ENCODE measurements at places on chromosomes 16 and 17. TPM values are rescaled to one million over a fixed set of nuclear protein-coding genes. Genes with fewer than 3 reads are reported as not detected.

- peaks cover 19% of the 10 kb centered on the region for H3K4me1 ChIP-seq
- no peak overlapping the region for H3K27ac ChIP-seq
- no peak overlapping the region for H3K4me3 ChIP-seq
- DNase-seq = no peak
- no peaks in the 10 kb centered on the region for H3K27me3 ChIP-seq
Observed at GRCh38 chr16:55491691-55492090, 12.7 kb downstream of the MMP2 start.

GRCh38 chr16:85541980-85542900 lies 70.9 kb upstream of the GSE1 start:
- peak overlapping the region; percentile 53 for H3K27ac ChIP-seq
- no peak overlapping the region for H3K4me3 ChIP-seq
- H3K4me1 ChIP-seq = peaks cover 38% of the 10 kb centered on the region

DNA sequence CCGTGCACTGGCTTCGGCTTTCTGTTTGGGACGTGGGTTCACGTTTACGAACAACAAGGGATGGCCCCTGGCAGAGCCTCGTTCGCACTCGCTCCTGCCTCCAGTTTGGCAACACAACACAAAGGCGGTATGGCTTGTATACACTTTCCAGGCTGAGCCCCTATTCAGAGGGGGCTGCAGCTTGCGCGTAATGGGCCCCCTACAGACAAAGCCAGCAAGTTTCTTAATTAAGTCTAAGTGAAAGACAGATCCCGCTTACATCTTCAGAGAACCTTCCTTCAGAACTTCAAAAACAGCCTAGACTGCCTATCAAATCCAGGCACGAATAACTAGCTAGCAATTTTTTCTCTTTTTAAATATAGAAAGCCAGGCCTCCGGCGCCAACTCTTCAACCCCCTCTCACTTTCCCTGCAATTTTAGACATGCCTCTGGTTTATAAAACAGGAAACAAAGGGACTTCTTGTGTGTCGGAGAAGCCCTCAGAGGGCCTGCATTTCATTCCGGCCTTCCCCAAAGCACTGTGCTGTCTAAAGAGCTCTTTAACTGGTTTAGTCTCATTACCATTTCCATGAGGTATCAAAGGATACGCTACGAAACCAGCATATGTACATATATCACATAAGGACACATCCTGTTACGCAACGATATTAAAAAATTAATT lies 244.9 kb downstream of the STX8 start:
- H3K36me3 ChIP-seq = no peaks in the 10 kb centered on the region
- DNase-seq = no peak
- no peaks in the 10 kb centered on the region for H3K27me3 ChIP-seq
- H3K4me3 ChIP-seq = no peak overlapping the region
- H3K4me1 ChIP-seq = no peaks in the 10 kb centered on the region
- no peak overlapping the region for H3K27ac ChIP-seq

DNA sequence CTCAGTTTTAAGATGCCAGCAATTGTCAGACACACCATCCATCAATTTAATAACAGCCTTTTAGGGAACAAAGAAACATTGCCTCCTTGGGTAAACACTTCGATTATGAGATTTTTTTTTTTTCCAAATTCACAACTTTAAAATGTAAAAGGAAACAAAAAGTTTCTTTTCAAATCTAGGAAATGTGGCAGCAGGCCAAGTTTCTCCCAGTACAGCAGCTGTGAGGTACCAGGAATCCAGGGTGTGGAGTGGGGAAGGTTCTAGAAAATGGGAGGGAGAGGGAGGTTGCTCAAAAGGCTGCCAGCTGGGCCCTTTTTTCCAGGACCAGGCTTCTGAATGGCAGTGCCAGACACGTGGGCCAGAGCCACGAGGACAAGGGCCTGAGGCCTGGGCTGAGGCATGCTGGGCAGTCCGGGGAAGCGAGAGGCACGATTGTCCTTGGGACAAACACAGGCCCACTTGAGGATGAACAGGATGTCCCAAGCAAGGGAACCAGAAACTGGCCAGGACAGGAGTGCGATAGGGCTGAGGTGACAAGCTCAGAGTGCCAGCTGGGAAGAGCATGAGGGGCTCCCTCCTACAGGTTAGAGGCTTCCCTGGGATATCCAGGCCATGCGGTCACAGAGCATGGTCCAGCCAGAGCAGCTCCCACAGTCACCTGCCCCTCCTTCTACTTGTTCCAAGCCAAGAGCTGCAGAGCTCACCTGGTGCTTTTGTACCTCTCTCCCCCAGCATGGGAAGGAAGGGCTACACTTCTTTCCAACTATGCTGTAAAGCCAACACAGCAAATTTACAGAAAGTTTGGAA lies 215.1 kb downstream of the KATNIP start:
- H3K36me3 ChIP-seq = no peaks in the 10 kb centered on the region
- H3K27ac ChIP-seq = no peak overlapping the region
- H3K4me1 ChIP-seq = no peaks in the 10 kb centered on the region
- H3K4me3 ChIP-seq = no peak overlapping the region

DNA sequence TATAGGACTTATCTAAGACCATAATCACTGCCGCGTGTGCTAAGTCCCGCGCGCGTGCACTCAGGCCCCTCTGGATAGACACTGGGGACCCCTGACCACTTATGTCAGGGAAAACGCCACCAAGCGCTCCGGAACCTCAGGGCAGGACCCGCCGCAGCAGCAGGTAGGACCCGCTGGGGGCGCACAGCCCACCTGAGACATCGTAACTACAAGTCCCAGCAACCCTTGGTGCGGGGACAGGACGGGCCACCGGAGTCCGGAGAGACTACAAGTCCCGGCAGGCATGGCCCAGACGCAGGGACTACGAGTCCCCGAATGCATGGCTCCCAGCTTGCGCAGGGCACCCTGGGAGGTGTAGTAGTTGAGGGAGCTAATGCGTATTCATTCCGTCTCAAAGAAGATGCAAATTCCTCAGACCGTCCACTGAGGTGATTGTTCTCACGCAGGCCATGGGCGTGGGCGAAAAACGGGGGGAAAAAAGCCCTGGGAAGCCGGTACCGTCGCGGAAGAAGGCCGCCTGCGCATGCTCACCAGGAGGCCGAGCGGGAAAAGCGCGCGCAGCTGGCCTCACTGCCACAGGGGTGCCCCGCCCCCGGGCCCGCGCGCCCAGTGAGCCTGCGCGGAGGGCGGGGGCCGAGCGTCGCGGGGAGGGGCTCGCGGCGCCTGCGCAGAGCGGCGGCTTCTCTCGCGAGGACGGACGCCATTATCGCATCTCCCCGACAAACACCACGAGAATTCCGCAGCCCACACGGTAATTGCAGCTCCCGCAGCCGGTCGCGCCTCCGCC lies at the start of gene BANP:
Gene BANP, plus strand, starts transcription at position 670 of the 787 bp plus-strand sequence. CDS start 23,682 bp downstream, outside the sequence.
- H3K36me3 ChIP-seq = no peaks in the 10 kb centered on the region
- peak within 1 kb of the TSS; percentile 98 for H3K27ac ChIP-seq
- DNase-seq = peak; percentile 97
- H3K27me3 ChIP-seq = no peaks in the 10 kb centered on the region
- H3K4me1 ChIP-seq = no peaks in the 10 kb centered on the region
- H3K4me3 ChIP-seq = peak within 1 kb of the TSS; percentile 68

DNA sequence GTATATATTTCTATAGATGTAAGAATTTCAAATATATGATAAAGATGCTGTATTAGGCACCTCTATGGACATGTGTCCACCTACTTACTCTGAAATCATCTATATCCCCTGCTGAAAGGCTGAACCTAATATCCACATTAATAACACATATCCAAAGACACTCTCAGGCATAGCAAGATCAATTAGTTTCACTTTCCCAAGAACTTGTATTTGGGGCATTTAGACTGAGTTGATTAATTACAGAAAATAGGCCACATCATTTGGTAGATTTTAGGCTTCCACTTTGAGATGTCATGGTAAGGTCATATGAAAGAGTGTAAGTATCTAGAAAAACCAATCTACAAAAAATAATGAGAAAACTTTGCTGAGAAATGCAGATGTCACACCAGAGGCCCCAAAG lies 45.1 kb downstream of the BRIP1 start:
- H3K27me3 ChIP-seq = no peaks in the 10 kb centered on the region
- H3K27ac ChIP-seq = no peak overlapping the region
- no peaks in the 10 kb centered on the region for H3K4me1 ChIP-seq
- H3K36me3 ChIP-seq = peaks cover 39% of the 10 kb centered on the region

- H3K36me3 ChIP-seq = no peaks in the 10 kb centered on the region
- H3K27ac ChIP-seq = no peak overlapping the region
- no peak overlapping the region for H3K4me3 ChIP-seq
- H3K4me1 ChIP-seq = no peaks in the 10 kb centered on the region
Observed at GRCh38 chr17:42971589-42971988, 7.3 kb upstream of the AARSD1 start.

DNA sequence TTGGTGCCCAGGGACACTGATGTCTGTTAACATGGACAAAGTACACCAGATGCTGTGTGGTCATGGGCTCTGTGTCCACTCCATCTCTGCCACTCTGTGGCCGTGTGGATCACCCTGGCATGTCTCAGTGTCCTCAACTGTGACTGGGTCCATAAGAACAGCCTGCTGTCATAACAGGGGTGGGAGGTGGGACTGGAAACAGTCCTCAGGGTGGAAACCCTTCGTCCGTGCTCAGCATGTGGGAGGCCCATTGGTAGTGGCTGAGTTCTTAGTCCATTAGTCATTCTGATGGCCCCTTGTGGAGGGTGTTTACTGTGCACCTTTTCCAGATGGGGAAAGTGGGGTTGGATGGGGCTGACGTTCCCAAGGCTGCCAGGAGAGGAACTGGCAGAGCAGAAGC lies 12.8 kb downstream of the FLYWCH2 start:
- H3K27me3 ChIP-seq = no peaks in the 10 kb centered on the region
- no peak overlapping the region for H3K27ac ChIP-seq
- peaks cover 11% of the 10 kb centered on the region for H3K4me1 ChIP-seq
- no peaks in the 10 kb centered on the region for H3K36me3 ChIP-seq

DNA sequence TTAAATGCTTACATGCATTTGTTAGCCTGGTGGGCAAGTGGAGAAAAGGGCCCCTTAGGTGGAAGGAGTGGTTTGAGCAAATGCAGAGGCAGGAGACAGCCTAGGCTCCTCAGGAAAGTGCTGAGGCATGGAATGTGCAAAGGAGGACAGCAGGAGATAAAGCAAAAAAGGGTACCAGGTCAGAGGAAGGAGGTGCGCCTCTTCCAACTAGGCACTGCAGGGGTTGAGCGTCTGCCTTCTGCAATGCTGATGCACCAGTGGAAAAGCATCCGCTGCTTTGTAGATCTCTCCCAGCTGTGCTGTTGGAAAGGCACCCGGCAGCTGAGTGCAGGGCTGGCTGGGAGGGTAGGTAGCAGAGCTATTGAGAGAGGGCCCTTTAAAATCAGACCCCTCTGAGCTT lies 287.0 kb upstream of the XYLT1 start:
- H3K27ac ChIP-seq = no peak overlapping the region
- no peaks in the 10 kb centered on the region for H3K27me3 ChIP-seq
- no peaks in the 10 kb centered on the region for H3K36me3 ChIP-seq

GRCh38 chr17:3887804-3888203 lies 5.0 kb downstream of the CAMKK1 start:
- H3K4me3 ChIP-seq = no peak overlapping the region
- no peak for DNase-seq
- no peaks in the 10 kb centered on the region for H3K36me3 ChIP-seq

The CDR2L gene
- 10.9 TPM for total RNA-seq

The ASPA gene
- 0.02 TPM for total RNA-seq

The PYY gene
- not detected for total RNA-seq

The NHLRC4 gene
- total RNA-seq = not detected

All from SJCRH30 (cell line).